ENCODE measurements at places on chromosomes 16 and 17.

GRCh38 chr16:73418051-73418450, 370.1 kb upstream of the ZFHX3 start:
- no peak for DNase-seq

- DNase-seq: no peak
These were observed 106.9 kb downstream of the RGS9 start for GRCh38 chr17:65243838-65244625.

- DNase-seq: no peak
These were observed 9.4 kb downstream of the CYGB start for GRCh38 chr17:76528156-76528527.

- no peak for DNase-seq
These were observed 6.6 kb downstream of the CAPN15 start for GRCh38 chr16:534135-534534.

GRCh38 chr16:31127182-31127581, 8.3 kb downstream of the PRSS8 start:
- no peak for DNase-seq

DNA sequence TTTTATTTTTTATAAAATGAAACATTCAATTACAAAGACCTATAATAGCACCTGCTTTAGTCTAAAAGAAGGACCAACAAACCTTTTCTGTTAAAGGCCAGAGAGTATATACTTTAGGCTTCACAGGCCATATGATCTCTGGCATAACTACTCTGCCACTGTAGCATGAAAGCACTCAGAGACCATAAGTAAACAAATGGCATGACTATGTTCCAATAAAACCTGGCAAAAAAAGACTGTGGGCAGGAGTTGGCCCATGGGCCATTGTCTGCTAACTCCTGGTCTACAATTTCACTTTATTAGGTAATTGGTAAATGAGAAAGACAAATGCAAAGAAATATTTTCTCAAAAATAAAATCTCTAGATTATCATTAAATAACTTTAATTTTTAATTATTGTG, 14.9 kb downstream of the CEP112 start:
- DNase-seq: no peak

GRCh38 chr16:63323722-63324705, 1287.8 kb upstream of the CDH8 start:
- DNase-seq: peak; percentile 39

DNA sequence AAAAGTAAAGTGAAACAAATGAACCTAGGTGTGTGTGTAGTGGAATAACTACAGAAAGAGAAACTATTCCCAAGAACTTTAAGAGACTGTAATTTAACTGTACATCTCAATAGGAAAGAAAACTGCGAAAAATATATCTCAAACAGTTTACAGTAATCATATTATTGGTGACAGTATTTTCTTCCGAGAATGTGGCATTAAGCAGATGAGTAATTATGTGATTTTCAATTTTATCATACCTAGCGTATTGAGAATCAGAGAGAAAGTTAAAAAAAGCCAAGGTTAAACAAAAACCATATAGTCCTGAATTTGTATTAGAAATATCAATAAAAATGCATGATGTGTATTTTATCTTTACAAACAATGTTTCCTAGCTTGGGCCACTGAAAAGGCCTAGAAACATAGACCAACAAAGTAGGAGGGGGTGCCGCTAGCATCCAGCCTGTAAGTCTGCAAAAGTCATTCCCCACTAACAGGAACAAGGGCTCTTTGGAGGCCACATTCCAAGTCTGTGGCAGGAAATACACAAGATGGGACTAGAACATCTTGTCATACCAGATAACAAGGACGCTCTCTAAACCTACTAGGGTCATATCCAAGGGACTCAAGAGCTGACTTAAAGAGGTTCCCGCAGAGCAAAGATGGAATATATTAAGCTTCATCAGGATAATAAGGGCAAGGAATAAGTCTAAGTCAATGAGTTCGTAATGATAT, 20.5 kb downstream of the RNF157 start:
- no peak for DNase-seq

DNA sequence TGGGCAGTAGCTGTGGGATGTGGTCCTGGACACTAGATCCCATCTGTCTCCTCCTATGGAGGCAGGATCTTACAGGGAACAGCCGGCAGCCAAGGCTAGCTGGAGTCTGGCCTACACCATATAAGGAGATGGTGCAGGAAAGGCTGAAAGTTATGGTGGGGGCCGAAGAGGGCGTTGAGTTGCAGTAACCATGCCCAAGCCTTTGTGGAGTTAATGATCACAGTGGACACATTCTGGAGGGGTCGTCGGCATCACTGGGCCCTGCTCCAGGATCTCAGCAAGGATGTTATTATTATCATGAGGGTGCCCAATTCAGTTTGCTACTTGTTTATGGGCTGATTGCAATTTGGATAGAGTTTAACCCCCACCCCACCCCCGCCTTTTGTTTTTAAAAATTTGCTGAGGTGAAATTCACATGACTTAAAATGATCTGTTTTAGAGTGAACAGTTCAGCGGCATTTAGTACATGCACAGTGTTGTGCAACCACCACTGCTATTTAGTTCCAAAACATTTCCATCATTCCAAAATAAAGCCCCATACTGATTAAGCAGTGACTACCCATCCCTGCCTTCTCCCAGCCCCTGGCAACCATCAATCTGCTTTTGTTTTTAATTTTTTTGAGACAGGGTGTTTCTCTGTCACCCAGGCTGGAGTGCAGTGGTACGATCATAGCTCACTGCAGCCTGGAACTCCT, 184.3 kb upstream of the CACNG3 start:
- DNase-seq: no peak

- no peak for DNase-seq
These were observed 10.1 kb downstream of the DNAH9 start for GRCh38 chr17:11608396-11608795.

DNA sequence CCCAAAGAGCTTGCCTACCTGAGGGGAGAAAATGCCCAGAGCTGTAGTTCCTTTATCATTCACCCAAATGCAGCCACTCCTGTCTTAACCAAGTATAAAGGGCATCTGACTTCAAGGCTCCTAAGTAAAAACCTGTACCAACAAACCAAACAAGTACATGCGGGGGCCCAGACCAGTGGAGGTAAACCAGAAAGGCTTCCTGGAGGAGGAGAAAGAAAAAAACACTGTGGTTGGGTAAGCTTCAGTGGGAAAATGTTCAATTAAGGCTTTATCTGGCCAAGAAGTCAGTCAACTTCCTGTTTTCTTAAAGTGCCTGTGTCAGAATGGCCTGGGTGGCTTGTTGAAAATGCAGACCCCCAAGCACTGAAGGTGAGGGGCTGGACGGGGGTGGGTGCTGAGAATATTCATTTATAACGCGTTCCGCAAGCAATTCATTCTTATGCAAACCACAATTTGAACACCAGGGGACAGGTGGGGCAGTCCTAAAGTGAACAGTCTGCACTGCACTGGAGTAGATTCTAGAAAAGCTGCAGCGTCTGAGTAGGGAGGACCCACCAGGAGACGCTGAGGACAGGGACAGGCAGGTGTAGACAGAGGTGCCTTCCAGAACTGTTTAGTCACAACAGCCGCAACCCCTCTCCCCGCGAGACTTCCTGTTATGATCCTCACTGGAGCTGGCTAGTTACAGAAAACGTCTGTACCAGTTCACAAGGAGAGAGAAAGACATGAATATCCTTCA, 467.1 kb downstream of the SOX9 start:
- peak; percentile 88 for DNase-seq
